Mesothelial cell of epicardium (in vitro differentiated cells): ENCODE measurements at places on chromosomes 3 and 15.

DNA sequence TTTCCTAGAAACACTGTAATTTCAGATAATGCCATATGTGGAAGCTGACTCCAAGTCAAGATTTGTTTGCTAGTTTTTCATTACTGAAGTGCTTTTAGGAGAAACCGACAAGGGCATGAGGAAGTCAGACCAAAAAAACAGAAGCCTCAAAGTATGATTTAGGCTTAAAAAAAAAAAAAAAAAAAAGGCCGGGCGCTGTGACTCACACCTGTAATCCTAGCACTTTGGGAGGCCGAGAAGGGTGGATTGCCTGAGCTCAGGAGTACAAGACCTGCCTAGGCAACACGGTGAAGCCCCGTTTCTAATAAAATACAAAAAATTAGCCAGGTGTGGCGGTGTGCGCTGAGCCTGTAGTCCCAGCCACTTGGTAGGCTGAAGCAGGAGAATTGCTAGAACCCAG lies 11.6 kb downstream of the RPL15 start:
- DNase-seq = no peak

DNA sequence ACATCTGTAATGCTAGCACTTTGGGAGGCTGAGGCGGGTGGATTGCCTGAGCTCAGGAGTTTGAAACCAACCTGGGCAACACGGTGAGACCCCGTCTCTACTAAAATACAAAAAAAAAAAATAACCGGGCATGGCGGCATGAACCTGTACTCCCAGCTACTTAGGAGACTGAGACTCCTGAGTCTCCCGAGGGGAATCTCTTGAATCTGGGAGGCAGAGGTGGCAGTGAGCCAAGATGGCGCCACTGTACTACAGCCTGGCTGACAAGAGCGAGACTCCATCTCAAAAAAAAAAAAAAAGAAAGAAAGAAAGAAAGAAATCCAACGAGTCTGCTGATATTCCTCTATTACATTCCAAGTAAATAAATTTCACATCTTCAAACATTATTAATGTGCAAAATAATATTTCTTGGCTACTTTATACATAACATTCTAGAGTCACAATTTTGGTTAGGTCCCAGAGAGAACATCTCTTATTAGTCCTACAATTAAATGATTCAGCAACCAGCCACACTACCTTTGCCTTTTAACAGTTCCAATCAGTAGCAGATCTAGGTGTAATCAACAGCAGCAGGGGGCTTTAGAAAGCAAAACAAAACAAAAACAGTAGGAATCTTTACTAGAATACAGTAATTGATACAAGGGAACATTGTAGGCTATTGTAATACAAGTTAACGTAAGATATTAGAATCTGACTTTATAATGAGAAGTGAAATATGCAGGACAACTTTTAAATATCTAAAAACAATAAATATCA lies 195.8 kb downstream of the TBC1D5 start:
- DNase-seq = no peak

GRCh38 chr3:184275961-184276910 lies at the start of gene ECE2:
TSS of gene ECE2 (plus strand) at chr3:184276022. CDS start at chr3:184276154, 132 bp downstream.
- no peak for DNase-seq

- no peak for DNase-seq
These were observed 100.6 kb downstream of the CYP19A1 start for GRCh38 chr15:51237816-51238215.

GRCh38 chr3:46993986-46994385 lies 14.5 kb downstream of the NBEAL2 start:
- DNase-seq = no peak
